Effector CD4-positive, alpha-beta T cell (primary cell): ENCODE measurements at places on chromosomes 2 and 18.

DNA sequence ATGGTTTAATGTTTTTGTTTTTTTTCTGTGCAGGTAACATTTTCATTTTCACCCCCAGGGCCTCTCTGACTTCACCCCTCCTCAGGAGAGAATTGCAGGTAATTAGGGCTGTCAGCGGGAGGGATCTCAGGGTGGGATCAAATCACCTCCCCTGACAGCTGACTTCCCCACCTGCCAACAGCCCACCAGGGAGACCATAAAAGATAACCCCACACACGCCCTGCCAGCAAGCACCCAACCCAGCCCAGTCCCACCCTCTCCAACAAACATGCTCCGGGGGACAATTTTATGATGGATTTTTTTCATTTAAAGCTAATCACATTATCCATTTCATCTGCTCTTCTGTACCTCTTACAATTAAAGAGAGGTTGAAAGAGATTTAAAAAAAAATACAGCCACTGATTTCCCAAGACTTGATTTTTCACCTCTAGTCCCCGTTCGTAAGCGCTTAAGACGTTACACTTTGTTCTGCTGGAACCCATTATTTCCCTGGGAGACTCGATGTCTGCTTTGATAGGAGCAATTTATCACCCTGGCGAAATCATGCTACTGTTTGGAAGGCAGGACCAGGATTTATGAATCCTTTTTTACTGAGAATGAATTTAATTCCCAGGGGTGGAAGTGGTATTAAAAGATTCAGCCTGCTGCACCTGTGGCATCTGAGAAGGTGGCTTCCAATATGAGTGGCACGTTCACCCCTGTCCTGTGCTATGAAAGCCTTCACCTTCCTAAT lies 232.9 kb upstream of the ID2 start:
- no peak for DNase-seq

GRCh38 chr2:240766072-240766471 lies 53.9 kb downstream of the KIF1A start:
- DNase-seq, result no peak

GRCh38 chr2:6665093-6666045 lies 200.3 kb downstream of the CMPK2 start:
- no peak for DNase-seq

GRCh38 chr2:18830962-18831361 lies 241.6 kb upstream of the NT5C1B start:
- DNase-seq, result no peak

GRCh38 chr2:55859875-55860274 lies 63.7 kb downstream of the EFEMP1 start:
- DNase-seq, result no peak

DNA sequence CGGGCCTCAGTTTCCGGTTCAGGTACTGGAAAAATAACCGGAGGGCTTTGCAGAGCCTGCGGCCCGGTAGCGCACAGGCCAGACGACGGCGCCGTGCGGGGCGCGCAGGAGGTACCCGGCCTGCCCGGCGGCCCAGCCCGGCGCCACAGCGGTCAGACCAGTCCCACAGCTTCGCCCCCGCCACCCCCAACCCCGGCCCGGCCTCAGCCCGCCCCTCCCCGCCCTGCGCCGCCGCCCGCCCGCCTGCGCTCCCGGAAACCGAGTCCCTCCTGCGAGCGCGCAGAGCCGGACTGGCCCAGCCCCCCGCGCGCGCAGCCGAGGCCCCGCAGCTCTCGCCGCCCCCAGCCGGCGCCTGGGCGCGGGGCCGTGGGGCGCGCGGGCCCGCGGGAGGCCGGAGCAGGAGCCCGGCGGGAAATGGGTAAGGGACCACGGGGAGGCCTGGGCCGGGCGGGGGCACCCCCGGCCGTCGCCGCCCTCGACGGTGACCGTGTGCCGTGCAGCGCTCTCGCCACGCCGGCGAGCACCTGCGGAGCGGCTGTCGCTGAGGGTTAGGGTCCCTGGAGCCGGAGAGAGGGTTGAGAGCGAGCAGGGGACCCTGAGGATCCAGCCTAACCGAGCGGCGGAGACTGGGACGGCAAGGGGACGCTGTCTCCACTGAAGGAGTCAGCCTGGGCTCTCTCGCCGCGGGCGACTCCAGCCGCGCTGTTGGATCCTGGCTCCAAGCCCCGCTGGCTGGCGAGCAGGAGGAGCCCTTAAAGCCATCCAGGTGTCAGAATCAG lies 16.5 kb upstream of the PSD4 start:
- no peak for DNase-seq
